ENCODE measurements at places on chromosomes 1 and 21. TPM values are rescaled to one million over a fixed set of nuclear protein-coding genes. Genes with fewer than 3 reads are reported as not detected.

GRCh38 chr1:235937123-235937522 lies 70.4 kb upstream of the LYST start:
- no peak for DNase-seq

- no peak for DNase-seq
Measured at GRCh38 chr1:228087771-228088251, 5.3 kb downstream of the ARF1 start.

DNA sequence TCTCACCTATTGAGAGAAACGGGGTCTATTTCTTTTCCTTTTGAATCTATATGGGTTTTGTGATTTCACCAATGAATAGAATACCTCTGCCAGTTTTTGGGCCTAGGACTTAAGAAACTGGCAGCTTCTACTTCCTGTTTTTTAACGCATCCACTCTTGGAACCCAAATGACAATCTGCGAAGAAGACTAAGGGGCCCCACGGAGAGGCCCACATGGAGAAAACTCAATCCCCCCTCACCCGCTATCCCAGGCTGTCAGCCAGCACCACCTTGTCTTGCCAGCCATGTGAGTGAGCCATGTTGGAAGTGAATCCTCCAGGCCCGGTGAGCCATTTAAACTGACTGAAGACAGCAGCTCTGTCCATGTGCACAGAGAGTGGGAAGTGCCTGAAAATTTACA lies 3.6 kb upstream of the HENMT1 start:
- DNase-seq: no peak

DNA sequence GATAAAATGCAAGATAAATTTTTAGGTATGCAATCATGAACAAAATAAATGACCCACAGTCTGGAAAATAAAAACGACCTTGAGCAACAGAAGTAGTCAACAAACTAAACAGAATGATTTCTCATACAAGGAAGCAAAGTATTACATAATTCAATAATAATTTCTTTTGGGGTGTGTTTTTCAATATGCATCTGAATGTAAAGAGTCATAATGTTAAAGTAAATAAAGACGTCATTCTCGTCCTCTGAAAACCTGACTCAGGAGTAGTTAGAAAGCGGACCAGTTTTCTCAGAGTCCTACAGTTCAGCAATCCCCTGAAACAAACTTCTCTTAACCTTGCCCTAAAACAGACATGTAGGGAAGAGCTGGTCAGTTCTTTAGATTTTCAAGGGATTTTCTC lies 18.6 kb downstream of the CDC42BPA start:
- no peak for DNase-seq

DNA sequence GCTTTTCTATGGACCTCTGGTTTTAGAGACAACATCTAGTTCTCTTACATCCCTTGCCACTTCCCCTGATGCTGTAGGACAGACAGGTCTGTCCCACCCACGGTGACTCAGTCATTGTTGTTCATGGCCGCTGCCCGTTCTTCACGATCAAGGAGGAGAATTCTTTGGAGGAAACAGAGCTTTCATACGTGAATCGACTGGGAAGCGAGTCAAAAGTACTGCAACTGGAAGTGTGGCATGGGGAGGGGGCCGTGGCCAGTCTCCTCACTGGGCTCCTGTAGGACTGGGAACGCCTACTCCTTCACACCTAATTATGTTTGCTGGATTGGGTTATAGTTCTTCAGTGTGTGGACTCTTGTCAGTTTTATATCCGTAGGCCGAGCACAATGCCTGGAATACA lies 4.4 kb upstream of the SLC37A1 start:
- no peak for DNase-seq

GRCh38 chr1:193181985-193182384 lies 4.4 kb downstream of the B3GALT2 start:
- DNase-seq: no peak

DNA sequence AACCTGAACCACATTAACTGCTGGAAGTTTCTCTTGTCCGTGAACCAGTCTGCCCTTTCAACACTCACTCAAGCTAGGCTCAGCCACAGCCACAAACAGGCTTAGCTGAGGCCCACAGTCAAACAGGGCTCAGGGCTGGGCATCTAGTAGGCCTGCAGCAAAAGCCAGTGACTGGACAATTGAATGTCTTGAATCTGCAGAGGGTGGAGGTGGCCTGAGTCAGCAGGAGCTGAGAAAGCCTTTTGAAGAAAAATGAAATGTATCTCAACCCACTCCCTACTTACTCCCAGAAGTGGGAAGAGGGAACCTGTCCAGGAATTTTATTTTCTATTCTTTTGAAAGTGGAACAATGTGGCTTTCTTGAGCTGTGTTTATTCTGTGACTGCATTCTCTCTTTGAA lies 95.4 kb downstream of the PTPRU start:
- no peak for DNase-seq

DNA sequence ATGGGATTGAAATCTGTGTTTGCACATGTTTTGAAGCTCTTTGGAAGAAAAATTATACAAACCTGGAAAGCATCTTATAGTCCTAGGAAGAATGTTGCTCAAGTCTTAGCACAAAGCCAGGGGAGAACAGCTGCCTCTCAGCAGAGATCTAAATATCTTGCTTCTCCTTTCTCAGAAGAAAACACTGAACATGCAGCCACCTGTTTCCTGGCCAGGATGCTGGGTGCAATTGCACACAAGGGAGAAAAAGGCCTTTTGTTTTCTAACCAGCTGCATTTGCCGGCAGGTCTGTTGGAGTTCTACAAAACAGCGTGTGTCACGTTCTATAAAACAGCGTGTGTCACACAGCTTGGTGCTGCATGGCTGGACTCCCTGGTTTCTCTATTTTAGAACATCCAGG lies 259.6 kb upstream of the PLD5 start:
- DNase-seq: no peak

GRCh38 chr1:80155371-80155770 lies 1148.8 kb upstream of the ADGRL4 start:
- no peak for DNase-seq

DNA sequence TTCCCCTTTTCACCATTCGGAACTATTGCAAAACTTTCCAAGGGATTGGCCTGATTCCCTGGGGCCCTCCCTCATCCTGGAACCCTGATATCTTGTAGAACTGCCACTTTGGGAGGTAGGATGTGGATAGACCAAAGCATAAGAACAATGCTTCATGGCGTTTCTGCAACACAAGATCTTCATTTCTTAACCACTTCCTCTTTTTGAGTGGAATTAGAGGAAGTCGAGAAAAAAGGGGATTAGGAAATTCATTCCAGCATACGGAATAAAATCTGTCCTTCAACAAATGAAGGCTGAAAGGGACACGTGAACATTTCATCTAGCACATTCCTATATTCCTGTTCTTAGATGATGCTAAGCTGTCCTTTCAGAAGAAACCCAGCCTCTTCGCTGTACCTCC lies 149.3 kb downstream of the HUNK start:
- DNase-seq: no peak

The ZMYND12 gene
- 0.72 TPM for total RNA-seq

All from suprapubic skin (tissue), 4 donors.